ENCODE measurements at places on chromosomes 7 and 10.

GRCh38 chr10:88198023-88198422, 334.6 kb downstream of the PTEN start:
- no peak for DNase-seq

- no peak for DNase-seq
Observed at GRCh38 chr7:101605611-101606497, 23.2 kb downstream of the MYL10 start.

GRCh38 chr7:116241291-116241690, 31.0 kb downstream of the TES start:
- no peak for DNase-seq

GRCh38 chr10:48658243-48658974, 26.3 kb upstream of the WDFY4 start:
- peak; percentile 88 for DNase-seq

DNA sequence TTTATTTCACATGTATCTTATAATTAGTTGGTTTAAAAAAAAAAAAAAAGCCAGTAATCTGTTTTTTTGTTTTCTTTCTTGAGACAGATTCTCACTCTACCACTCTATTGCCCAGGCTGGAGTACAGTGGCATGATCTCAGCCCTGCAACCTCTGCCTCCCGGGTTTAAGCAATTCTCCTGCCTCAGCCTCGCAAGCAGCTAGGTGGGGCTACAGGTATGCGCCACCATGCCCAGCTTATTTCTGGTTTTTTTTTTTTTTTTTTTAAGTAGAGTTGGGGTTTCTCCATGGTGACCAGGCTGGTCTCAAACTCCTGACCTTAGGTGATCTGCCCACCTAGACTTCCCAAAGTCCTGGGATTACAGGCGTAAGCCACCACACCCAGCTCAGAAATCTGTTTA, 34.1 kb upstream of the CAPZA2 start:
- DNase-seq: no peak

DNA sequence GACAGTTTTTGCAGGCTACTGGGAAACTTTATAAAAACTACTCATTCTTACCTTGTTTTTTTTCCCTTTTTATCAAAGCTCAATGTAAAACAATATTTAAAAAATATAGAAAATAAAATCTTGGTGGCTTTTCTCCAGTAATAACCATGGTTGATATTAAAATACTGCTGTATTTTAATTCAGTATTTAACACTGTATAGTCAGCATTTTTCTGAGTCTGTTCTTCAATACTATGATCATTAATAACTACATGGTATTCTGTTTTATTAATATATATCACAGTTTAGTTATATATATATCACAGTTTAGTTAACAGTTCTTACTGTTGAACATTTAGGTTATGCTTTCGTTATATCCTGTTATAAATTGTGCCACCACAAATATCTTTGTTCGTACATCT, 78.4 kb downstream of the SRI start:
- no peak for DNase-seq

DNA sequence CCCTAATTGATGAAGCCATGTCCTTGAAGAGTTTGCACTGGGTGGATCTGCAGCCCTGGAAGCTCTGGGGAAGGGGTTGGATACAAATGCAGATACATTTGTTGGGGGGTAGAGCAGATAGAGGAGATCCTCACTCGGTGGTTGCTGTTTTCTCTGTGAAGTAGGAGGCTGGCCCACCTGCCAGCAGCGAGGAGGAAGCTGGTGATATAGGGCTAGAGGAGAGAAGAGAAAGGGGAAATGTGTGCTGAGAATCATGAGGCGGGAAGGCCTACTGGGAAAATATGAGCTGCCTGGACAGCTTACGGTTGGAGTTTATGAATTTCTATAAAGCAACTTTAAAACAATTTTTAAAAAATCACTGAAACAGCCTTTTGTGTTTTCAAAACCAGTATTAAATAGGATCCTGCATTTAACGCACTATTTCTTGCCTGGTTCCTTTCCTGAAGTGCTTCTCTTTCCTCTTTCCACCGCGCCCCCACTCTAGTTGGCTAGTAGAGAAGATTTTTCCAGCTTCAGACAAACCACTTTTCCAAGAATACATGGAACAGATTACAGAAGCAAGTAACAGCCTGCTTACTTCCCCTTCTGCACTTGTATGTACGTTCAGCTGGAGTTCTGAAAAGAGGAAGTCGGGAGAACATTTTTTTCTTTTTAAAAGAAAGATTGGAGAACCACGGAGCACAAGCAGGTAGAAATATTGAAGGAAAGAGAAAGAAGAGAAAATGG, 100.6 kb upstream of the GLCCI1 start:
- DNase-seq: peak; percentile 56

DNA sequence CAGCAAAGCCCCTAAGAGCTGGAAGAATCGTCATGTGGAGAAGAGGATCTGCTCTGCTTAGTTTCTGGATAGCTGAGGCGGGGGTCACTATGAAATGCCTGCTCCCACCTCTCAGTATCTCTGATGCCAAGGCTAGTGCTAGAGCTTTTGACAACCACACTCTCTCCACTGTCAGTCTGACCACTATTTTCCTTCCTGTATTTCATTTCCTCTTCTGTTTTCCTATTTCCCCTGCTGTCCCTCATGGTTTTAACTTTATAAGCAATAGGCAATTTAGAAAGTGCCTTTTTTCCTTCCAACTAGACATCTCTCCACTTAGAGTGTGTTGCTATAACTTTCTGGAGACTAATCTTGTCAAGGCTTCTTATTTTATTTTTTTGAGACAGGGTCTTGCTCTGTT, 23.6 kb downstream of the C7orf57 start:
- DNase-seq: peak; percentile 58

GRCh38 chr7:129948338-129948737, 4.4 kb downstream of the UBE2H start:
- DNase-seq: no peak

DNA sequence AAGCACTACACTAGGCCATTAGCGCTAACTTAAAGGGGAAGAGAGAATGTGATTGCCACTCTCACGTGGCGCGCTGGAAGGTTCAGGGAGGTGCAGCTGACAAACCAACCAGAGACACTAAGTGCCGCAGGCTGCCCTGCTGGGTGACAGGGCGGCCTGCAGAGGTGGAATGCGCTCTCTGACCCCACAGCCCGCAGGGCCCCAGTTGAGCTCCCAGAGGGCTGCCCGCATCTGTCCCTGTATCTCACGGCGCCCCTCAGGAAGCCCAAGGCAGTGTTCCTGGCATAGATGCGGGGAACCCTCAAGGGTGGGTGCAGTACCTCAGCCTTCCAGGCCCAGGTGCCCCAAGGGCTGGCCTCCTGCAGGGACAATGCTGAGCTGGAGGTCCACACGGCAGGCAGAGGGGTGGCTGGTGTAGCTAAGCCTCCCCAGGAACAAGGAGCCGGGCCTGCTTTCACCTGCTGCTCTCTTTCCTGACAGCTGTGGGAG, 66.6 kb downstream of the CALML3 start:
- no peak for DNase-seq

- peak; percentile 79 for DNase-seq
Observed at GRCh38 chr10:60943316-60944057, 498 bp downstream of the RHOBTB1 start.

GRCh38 chr10:132299371-132300336, 8.1 kb downstream of the STK32C start:
- DNase-seq: no peak

DNA sequence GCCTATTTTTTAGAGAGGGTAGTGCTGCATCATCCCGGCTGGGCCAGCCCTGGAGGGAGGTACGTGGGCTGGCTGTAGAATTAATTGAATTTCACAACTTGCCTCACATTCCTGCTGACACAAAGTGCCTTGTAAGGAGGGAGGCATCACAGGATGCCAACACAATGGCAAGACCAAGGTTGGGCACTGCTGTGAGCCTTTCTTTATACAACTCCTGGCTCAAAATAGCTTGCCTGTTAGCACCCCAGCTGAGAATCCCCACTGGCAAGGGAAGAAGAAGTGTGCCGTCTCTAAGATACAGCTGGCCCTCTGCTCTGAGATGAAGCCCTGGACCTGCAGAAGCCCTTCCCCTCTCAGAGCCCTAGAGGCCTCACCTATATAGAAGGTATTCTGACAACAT, 873.9 kb downstream of the GRID1 start:
- DNase-seq: no peak

GRCh38 chr7:3912291-3912690, 611.2 kb downstream of the SDK1 start:
- DNase-seq: peak; percentile 26

- peak; percentile 85 for DNase-seq
Observed at GRCh38 chr7:55415173-55415778, 50.1 kb downstream of the LANCL2 start.

DNA sequence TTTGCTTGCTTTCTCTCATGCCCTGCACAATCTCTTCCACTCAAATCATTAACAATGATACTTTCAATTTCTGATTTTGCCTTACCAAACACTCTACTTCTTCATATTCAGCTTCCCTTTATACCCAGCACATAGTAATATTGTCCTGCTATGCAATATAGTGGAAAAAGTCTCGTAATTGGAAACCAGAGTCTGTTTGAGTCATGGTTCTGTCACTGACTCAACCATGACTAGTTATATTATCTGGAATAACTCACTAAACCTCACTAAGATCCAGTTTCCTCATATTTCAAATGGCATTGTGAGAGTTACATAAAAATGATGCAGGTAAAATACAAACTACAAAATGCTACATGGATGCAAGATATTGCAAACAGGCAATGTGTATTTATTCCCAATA, 98.5 kb upstream of the LRRTM3 start:
- no peak for DNase-seq

GRCh38 chr7:44073664-44074348, 8.4 kb upstream of the PGAM2 start:
- peak; percentile 94 for DNase-seq

DNA sequence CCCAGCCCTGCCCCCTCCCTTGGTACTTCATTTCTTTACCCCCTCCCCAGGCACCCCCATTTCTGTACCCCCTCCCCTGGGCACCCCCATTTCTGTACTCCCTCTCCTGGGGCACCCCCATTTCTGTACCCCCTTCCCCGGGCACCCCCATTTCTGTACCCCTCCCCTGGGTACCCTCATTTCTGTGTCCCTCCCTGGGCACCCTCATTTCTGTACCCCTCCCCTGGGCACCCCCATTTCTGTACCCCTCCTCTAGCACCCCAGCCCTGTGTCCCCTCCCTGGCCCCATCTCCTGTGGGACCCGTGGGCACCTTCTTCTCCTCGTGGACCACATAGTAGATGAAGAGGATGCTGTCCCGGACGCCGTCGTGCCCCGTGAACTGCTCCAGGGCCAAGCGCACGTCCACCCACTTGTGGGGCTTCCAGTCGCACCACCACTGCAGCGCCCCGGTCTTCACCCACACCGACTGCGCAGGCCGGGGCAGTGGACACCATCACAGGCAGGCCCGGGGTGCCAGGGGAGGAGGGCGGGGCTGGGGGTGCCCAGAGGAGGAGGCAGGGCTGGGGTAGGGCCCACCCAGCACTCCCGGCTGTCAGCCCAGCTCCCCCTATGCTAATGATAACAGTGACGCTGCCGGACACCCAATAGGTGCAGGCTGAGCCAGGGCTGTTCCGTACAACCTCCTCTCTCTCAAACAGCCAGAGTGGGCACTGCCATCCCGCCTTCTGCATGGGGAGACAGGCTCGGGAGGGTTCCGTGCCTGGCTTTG, 20.4 kb downstream of the TECPR1 start:
- no peak for DNase-seq

GRCh38 chr7:132430861-132431822, 145.1 kb downstream of the PLXNA4 start:
- DNase-seq: no peak

GRCh38 chr7:155529346-155529745, 17.0 kb downstream of the CNPY1 start:
- no peak for DNase-seq

DNA sequence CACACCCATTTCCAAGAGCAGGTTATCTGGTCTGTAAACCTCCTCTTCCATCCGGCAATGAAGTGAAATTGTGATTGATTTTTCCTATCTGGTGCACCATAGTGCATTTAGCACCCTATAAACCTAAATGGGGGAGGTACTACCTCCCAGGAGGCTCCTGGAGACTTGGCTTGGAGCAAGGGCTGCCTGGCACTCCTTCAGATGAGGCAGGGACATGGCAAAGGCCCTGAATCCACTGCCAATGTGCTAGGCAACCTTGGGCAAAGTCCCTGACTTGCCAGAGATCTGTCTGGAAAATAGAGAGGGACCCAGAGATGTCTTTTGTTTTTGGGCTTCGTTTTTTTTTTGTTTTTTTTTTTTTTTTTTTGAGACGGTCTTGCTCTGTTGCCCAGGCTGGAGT, 6.7 kb upstream of the GRID1 start:
- no peak for DNase-seq

DNA sequence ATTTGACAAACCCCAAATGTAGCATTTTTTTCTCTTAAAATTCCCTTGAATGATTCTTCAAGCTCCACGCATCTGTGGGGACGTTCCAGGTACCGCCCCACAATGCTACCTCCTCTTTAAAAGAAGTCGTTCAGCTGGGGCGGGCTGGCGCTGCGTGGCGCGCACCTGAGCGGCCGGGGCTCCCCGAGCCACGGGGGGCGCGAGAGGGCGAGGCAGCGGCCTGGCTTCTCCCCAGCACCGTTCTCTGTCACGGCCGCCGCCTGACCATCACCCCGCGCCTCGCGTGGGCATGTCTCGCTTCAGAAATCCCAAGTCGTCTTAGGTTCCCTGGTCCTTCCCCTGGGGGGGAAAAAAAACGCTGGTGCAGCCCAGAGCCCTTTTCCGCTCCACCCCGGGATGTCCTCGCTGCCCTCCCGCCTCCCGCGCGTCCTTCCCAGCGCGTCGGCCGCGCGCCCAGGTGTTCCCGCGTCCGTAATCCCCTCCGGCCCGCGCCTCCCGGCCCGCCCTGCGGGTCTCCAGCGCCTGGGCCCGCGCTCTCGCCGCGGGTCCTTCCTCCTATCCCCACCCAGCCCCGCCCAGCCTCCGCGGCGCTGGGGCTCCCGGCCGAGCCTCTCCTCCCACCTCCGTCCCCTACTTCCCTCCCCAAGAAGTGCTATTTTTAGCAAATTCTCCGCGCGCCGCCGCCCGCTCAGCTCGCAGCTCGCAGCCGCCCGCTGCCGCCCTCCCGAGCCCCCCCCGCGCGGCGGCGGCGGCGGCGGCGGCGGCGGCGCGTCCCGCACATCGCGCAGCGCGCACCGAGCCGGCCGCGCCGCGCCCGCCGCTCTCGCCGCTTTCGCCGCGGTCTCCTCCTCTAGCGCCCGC, 58.7 kb upstream of the PRPS1L1 start:
- DNase-seq: peak; percentile 63
